Head of caudate nucleus (tissue), 42 donors: ENCODE measurements at places on chromosomes 13 and 19.

DNA sequence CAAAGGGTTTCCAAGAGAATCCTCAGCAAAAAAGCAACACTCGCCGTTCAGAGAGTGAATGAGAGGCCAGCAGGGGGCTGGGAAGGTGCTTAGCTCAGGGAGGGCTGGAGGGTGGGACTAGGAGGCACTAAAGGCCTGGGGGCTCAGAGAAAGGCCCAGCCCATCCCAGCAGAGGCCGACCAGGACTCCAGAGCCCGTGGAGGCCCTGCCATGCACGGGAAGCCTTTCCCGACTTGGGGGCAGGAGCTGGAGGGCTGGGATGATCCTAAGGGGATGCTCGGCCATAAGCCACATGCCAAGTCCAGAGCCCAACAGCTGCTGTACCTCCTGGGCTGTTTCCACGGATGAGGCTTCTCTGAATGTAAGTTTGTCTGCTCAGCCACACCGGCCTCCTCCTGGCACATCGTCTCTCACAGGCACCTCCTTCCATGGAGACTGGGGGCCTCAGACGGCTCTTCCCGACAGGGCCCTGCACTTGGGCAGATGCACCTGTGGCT is 19.5 kb downstream of the RASA3 start:
- peak; percentile 8 for DNase-seq

DNA sequence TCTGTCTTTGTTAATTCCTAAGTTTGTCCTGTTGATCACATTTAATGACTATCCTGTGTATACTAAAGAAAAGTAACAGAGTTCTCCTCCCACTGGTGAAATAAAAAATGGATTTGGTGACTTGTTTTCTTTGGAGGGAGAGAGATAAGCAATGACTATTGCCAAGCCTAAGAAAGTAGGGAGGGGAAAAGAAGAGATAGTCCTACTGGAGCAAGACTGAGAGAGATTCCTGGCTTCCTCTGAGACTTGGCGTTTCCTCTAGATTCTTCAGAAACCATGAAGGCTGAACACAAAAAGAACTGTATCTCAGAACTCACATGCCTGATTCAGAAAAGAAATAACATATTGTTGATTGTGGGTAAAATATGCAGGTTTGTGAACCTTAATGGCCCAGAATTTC is 406.5 kb downstream of the FOXO1 start:
- no peak for DNase-seq

DNA sequence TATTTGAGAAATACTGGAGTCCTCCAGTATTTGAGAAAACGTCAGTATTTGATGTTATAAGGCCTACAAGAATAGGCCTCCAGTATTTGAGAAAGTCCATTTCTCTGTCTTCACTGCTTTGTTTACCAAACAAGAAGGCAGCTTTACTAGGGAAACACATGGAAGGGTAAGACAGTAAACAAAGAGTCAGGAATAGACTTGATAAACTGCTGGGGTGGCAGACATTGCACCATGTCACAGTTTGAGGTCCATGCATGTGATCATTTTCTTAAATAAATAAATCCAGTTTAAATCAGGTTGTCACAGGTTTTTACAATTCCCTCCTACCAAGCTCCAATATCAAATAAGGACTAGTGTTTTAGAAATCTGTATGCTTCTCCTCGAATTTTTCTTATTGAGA is 1431.0 kb upstream of the SPRY2 start:
- no peak for DNase-seq

GRCh38 chr13:39095500-39095899 is 57.2 kb downstream of the NHLRC3 start:
- DNase-seq = no peak

- no peak for DNase-seq
Observed at GRCh38 chr13:110113284-110113764, 193.6 kb downstream of the COL4A1 start.

GRCh38 chr13:31986676-31987470 is 44.7 kb upstream of the FRY start:
- DNase-seq = no peak

DNA sequence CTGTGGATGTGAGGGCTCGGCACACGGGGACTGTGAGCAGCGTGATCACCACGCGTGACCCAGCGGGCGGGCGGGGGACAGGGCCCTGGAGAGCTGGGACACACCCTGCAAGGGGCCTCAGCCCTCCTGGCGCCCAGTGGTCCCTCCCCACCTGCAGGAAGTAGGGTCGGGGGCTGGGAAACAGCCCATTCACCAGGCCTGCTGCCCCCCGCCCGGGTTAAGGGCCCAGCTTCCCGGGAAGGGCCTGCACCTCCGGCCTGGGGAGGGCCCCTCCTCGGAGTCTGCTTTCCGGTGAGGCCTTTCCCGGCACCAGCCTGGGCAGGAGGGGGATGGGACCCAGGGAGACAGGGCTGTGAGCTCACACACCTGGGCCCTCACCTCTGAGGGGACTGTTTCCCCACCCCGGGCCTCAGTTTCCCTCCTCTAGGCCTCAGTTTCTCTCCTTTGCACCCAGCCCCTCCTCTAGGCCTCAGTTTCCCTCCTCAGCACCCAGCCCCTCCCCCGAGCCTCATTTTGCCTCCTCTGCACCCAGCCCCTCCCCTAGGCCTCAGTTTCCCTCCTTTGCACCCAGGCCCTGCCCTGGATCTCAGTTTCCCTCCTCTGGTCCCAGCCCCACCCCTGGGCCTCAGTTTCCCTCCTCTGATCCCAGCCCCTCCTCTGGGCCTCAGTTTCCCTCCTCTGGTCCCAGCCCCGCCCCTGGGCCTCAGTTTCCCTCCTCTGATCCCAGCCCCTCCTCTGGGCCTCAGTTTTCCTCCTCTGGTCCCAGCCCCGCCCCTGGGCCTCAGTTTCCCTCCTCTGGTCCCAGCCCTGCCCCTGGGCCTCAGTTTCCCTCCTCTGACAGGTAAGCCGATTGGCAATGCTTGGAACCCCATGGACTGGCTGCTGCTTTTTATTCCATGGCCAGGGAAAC is 1.9 kb upstream of the MADCAM1 start:
- DNase-seq = no peak

DNA sequence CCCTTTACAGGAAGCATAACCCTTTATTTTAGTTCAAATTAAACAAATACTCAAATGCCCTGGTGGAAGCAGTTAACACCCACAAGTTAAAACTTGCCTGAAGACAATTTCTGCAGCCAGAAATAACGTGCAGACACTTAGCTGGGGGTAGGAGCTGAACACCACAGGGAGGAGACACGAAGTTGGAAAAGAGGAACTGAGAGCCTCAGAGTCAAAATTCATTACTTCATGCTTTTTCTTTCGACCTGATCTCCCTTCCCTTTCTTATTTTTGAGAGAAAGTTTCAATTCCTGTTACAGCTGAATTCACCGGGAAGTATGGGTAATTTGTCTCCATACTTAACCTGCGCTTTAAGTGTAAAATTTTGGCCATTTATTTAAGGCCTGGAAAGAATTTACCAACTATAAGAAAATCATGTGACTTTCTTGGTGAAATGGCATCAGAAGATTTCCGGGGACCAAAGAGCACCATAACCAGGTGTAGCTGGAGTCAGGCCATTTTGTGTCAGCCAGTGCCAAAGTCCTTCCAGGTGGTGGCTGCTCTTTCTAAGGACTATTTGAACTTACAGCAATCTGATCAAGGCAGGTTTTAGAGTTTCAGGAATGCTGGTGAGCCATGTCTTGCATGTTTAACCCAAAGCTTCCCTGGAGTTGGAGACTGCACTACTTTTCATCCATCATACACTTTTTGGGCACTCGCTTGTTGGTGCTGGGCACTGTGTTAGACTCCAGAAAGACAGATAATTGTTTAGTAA is 46.5 kb upstream of the RCBTB2 start:
- DNase-seq = no peak

GRCh38 chr13:113509989-113510388 is 19.5 kb upstream of the DCUN1D2 start:
- no peak for DNase-seq

DNA sequence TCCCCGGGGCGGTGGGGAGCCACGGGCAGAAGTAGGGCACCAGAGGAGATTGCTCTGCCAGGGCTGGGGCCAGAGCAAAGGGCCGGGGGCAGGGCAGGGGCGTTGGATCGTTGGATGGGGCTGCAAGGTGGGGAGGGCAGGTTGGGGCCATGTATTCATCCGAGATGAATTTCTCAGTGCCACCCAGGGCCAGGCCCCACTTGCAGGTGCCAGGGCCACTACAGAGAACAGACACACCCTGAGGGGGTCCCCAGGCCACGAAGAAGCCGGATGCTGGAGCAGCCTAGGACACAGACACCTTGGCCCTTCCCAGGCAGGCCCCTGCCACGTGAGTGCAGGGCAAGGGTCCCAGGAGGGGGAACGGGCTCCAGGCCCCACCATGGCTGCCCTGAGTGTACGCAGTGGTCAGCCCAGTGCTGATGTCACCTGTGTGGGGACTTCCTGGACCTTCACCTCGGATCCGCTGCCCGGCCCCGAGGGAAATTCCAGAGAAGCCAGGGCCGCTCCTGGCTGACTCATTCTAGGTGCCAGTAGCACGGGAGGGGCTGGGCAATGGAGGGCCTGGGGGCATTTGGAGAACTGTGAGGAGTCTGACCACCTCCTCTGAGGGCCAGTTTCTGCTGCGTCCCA is 9.6 kb upstream of the SBNO2 start:
- DNase-seq = no peak

- no peak for DNase-seq
Observed at GRCh38 chr13:50384724-50385123, 369.5 kb downstream of the KCNRG start.

- no peak for DNase-seq
Observed at GRCh38 chr13:44013758-44014291, 134.1 kb downstream of the LACC1 start.

GRCh38 chr13:27915301-27916207 is 4.2 kb upstream of the PDX1 start:
- DNase-seq = no peak

DNA sequence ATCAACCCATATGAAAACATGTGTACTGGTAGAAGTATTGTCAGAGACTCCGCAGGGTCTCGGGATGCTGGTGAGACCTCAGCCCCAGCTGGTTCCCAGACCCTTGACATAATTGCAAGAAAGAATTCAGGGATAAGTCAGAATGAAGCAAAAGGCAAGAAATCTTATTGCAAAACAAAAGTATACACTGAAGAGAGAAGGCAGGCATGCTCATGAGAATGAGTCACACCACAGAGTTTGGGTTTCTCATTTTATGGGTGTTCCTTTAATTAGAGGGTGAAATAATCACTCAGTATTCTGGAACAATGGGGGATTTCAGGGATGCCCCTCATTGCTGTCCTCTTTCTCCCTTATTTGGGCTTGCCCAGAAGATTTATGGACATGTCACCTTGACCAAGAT is 1423.8 kb upstream of the MIR17HG start:
- no peak for DNase-seq

DNA sequence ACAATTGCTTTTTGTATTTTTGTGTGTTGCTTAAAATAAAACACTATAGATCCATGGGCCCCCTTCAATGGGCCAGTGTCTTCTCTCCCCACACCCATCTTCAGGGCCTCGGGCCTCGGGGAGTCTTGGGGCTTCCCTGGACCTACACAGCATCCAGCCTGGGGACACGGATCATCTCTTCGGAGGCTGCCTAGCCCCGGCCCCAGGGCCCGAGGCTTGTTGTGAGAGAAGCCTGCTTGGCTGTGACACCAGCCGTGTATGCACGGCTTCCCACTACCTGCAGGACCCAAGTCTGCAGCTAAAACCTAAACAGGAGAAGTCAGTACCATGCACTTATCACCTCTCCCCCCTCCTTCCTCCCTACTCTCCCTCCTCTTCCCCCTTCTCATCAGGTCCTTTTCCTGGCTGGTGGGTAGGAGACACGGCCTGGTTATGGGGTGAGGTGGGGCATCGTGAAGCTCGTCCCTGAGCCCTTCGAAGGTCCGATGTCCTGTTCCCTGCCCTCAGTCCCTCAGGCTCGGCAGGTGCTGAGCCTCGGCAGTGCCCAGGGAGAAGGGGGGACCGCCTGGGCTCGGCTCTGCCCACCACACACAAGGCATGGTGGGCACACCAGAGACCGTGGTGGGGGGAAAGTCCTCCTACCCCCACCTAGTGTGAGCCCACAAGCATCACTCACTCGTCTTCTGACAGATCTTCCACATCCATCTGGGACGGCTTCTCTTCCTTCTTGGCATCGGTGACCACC is 9.5 kb downstream of the C13orf46 start:
- DNase-seq = no peak
